Activated T-cell treated with anti-CD3 and anti-CD28 coated beads for 24 hours (primary cell): ENCODE measurements at places on chromosomes 6 and 20.

GRCh38 chr6:74366634-74367033 is 670.6 kb downstream of the CD109 start:
- DNase-seq, result no peak

DNA sequence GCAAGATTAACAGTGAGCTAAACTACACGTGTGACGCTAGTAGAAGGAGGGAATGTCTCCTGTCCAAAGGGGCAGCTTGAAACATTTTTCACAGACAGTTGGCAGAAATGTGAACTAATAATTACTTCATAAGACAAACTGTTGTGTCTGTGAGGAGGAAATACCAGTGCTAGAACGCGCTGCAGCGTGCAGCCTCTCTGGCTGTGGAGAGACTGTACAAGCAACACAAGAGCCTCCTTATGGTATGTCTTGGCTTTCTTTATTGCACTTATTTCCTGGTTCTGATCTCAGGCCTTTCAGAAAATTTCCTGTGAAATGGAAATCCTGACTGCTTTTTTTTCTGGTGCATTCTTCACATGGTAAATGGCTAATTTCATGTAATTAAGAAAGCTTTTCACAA is 25.3 kb upstream of the TIAM2 start:
- DNase-seq, result no peak

DNA sequence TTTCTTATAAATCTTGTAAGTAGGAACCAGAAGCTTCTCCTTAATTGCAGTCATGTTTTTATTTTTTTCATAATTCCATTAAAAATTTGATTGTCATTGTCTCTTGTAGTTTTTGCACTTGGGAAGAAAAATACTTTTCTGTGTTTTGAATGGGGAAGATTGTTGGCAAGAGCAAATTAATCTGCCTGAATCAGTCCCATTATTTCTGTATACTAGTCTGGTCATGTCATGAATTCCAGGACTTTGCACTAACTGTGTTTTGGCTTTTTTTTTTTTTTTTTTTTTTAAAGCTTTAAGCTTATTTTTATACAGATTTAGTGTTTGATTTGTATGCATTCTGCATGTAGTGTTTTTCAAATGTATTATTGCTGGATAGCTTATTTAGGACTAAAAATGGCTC is 47.6 kb downstream of the RALGAPB start:
- DNase-seq, result no peak

- no peak for DNase-seq
Measured at GRCh38 chr6:145306489-145306888, 428.8 kb downstream of the EPM2A start.

GRCh38 chr20:49925901-49926454 is 10.2 kb upstream of the RNF114 start:
- DNase-seq, result no peak

DNA sequence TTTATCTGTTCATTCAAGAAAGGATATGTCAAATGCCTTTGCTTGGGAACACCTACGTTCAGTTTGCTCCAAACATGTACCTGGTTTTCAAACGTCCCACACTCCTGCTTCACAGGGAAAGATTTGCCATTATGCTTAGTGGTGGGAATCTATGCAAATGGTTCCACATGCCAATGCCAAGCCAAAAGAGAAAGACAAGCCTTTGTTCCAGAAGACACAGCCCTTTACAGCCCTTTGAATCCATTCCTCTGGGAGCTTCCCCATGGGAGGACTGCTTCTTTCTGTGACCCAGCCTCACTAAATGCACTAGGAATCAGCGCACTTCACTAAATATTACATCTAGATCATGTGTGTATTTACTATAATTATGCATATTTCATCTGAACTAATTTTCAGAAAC is 619.5 kb downstream of the PRKN start:
- DNase-seq, result no peak

DNA sequence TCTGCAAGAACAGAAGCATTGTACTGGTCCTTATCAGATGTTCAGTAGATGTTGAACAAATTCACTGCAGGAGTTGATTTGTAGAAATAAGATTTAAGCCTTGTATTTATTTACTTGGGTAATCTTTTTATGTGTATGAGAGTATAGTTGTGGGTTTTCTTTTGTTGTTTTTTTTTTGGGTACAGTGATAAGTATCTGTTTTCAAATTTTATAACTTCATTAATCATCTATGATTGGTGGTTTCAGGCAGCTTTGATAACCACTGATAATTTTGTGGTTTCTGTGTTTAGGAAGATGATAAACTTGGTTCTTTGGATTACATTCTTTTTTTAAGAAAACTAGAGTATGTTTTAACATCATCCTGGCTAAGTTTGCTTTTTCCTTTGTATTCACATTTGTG is 2.8 kb downstream of the AFDN start:
- DNase-seq, result no peak

DNA sequence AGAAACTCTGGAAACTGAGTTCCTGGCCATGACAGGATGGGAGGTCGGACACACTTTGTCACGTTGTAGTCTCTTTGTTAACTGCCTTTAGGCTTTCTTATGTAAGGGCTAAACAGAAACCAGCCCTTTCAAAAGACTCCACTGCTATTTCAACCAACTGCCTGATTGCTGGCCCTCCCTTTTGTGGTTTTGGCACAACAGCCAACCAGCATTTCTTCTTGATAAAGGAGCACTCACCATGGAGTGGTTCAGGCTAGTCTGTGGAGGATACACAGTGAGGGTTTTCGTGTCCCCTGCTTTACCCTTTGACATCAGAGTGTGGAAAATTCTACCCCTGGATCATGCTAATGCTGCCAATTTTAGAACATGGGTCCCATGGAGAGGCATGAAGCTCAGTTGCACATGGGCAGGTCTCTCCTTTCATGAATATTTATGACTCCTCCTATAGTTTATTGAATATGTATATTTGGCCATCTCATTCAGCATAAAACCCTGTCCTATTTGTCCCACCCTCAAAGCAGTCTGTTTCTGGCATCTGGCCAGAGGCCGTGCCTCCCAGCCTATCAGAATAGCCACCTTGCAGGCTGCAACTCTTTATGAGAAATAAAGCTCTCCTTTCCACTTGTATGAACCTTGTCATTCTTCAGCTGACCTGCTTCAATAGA is 148.3 kb downstream of the HS3ST5 start:
- DNase-seq, result no peak

- no peak for DNase-seq
Measured at GRCh38 chr20:24879875-24880274, 69.2 kb upstream of the CST7 start.

- peak; percentile 65 for DNase-seq
Measured at GRCh38 chr20:47196091-47197081, 160.1 kb downstream of the ZMYND8 start.

GRCh38 chr6:35163836-35164235 is 22.7 kb upstream of the TCP11 start:
- no peak for DNase-seq

DNA sequence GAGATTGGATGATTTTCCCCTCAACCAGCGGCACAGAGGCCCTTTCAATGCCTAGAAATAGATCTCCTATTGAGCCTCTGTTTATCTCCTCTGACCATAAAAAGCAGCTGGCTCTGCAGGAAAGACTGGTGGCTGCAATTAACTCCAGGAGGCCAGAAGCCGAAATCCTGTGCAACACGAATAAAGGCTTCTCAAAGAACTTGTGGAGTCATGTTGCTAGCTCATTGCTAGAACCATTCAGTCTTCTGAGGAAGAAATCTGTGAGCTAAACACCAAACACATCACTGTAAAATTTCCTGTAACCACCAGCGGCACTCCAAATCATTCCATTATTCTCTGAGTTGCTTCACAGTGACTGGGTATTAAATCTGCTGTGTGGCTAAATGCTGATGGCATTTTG is 49.1 kb upstream of the TPD52L1 start:
- DNase-seq, result no peak

- DNase-seq, result no peak
Measured at GRCh38 chr20:11429168-11429567, 488.5 kb upstream of the BTBD3 start.

DNA sequence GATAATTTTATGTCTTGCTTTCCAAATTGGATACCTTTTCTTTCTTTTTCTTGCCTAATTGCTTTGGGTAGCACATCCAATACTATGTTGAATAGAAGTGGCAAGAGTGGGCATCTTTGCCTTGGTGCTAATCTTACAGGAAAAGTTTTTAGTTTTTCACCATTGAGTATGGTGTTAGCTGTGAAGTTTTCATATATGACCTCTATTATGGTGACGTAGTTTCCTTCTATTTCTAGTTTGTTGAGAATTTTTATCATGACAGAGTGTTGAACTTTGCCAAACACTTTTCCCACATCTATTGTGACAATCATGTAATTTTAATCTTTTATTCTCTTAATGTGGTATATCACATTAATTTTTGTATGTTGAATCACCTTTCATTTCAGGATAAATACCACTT is 216.1 kb downstream of the LRFN2 start:
- no peak for DNase-seq

DNA sequence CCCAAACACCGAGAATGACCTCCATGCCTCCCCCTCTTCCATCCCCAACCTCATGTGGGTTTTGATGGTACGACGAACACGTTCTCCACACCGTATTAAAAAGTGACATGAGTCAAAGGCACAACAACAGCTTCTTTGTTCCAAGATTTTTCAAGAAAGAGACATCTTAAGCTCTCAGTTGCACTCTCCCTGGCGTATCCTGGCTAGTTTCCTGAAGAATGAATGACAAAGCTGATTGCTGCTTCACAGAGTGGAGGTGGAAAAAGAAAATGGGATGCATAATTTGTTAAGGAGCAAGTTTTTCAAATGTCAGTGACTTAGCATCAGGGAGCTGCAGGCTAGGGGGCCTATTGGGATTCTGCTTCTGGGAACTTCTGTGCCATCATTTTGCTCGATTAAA is 95.5 kb downstream of the STK35 start:
- DNase-seq, result no peak

DNA sequence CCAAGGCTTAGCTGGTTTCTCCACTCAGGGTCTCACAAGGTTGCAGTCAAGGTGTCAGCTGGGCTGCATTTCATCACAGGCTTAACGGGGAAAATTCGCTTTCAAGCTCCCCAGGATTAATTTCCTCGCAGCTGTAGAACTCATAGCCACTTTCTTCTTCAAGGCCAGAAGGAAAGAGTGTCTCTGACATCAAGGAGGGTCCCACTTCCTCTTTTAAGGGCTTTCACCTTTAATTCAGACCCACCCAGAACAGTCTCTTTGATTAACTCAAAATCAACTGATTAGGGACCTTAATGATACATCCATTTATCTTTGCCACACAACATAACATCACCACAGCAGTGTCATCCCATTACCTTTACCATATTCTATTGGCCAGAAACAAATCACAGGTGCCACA is 183.3 kb upstream of the ARID1B start:
- no peak for DNase-seq

GRCh38 chr20:21618759-21619416 is 86.6 kb upstream of the PAX1 start:
- no peak for DNase-seq

- DNase-seq, result no peak
Measured at GRCh38 chr6:158222066-158222465, 53.9 kb downstream of the GTF2H5 start.

DNA sequence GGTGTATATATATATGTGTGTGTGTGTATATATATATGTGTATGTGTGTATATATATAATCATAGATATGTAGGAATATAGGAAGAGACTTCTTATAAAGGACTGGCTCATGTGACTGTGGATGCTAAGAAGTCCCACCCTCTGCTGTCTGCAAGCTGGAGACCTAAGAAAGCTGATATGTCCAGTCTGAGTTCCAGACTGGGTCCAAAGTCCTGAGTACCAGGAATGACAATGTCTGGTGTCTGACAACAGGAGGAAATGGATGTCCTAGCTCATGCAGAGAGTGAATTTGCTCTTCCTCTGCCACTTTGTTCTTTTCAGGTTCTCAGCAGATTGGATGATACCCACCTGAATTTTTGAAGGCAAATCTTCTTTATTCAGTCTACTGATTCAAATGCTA is 7.1 kb downstream of the ALDH5A1 start:
- no peak for DNase-seq

DNA sequence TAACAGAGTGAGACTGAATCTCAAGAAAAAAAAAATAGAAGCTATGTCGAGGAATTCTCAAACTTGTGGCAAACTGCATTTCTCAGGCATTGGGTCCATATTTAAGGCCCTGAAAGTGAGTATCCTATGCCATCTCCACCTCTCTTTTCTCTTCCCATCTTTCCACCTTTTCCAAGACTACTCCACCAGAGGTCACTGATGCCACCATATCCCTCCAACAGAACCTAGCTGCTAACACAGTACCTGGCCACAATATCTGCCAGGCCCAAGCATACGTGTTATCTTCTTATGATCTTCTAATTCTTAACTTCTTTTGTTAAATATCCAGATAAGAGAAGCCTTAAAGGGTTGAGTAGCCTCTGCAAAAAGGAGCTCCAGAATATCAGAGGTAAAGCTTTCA is 8.2 kb upstream of the ADGRF4 start:
- no peak for DNase-seq

- no peak for DNase-seq
Measured at GRCh38 chr6:157124485-157125254, 198.6 kb downstream of the TMEM242 start.

DNA sequence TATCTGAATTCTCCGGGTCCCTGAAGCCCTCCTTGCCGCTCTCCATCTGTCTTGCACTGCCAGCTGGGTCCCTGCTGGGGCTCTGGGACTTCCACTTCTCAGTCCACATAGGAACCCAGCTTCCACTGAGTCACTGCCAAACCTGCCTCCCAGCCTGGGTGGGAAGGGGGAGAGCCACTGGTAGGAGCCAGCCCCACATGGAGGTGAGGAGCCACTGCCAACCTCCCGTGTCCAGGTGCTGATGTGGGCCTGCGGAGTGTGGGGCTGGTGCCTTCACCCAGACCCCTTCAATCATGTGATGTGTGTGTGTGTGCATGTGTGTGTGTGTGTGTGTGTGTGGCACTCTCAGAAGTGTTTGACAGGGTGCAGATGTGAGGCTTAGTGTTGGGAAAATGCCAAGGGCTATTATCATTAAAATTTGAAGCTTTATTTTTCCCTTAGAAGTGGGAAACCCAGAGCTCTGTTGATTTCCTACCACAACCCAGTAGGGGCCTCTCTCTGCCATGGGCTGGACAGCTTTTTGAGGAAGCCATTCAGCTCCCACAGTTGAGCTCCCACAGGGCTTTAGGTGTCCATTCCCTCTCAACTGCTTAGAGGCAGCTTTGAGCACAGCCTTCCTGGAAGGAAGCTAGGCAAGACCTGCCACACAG is 9.3 kb upstream of the SGK2 start:
- no peak for DNase-seq

DNA sequence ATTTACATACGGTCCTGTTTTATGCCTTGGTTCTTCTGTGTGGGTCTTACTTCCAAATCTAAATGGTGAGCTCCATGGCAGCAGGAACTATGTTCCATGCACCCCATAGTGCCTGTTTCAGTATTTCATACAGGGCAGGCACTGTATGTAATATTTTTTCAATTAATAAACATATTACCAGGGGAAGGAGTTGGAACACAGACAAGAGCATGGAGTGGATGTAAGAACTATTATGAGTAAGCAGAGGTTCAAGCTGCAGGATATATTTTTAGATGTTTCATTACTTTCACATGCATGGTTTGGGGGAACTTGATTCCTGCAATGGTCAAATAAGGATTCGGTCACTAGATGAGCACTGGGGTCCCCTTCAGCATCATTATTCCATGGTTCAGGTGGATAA is 108.3 kb downstream of the KIF13A start:
- DNase-seq, result no peak

GRCh38 chr20:64113444-64113775 is 6.0 kb upstream of the NPBWR2 start:
- no peak for DNase-seq
